A549 treated with DMSO at 1 μM for 4 hours (cell line): ENCODE measurements at places on chromosomes 2 and 18. TPM values are rescaled to one million over a fixed set of nuclear protein-coding genes. Genes with fewer than 3 reads are reported as not detected.

MARCHF4 gene
- 58.8 to 70.6 TPM (median 63.7 TPM) in 5 replicates for total RNA-seq

PARD3B gene
- 0.61 to 1.5 TPM (median 0.83 TPM) in 5 replicates for total RNA-seq

ACMSD gene
- not detected in 5 replicates for total RNA-seq

TMEM247 gene
- not detected in 5 replicates for total RNA-seq

FBXO48 gene
- total RNA-seq, result 0.49 to 0.81 TPM (median 0.71 TPM) in 5 replicates

CCDC121 gene
- total RNA-seq, result 2.8 to 4.1 TPM (median 3.6 TPM) in 5 replicates

GKN1 gene
- 0.57 to 0.74 TPM (median 0.71 TPM) in 5 replicates for total RNA-seq

SGO2 gene
- 9.8 to 17.1 TPM (median 16.1 TPM) in 5 replicates for total RNA-seq

NT5DC4 gene
- not detected in 5 replicates for total RNA-seq

SPDYA gene
- total RNA-seq, result 0.15 to 0.39 TPM (median 0.20 TPM) in 5 replicates

RND3 gene
- total RNA-seq, result 55.6 to 70.9 TPM (median 62.1 TPM) in 5 replicates
